Breast epithelium (tissue), 4 donors: ENCODE measurements at places on chromosomes 13 and 19. TPM values are rescaled to one million over a fixed set of nuclear protein-coding genes. Genes with fewer than 3 reads are reported as not detected.

The ZNF428 gene
- total RNA-seq = 28.2 TPM

The LHFPL6 gene
- 99.6 TPM for total RNA-seq

The SMIM44 gene
- not detected for total RNA-seq

The KIR2DL3 gene
- not detected for total RNA-seq

The LILRB2 gene
- 1.8 TPM for total RNA-seq

DNA sequence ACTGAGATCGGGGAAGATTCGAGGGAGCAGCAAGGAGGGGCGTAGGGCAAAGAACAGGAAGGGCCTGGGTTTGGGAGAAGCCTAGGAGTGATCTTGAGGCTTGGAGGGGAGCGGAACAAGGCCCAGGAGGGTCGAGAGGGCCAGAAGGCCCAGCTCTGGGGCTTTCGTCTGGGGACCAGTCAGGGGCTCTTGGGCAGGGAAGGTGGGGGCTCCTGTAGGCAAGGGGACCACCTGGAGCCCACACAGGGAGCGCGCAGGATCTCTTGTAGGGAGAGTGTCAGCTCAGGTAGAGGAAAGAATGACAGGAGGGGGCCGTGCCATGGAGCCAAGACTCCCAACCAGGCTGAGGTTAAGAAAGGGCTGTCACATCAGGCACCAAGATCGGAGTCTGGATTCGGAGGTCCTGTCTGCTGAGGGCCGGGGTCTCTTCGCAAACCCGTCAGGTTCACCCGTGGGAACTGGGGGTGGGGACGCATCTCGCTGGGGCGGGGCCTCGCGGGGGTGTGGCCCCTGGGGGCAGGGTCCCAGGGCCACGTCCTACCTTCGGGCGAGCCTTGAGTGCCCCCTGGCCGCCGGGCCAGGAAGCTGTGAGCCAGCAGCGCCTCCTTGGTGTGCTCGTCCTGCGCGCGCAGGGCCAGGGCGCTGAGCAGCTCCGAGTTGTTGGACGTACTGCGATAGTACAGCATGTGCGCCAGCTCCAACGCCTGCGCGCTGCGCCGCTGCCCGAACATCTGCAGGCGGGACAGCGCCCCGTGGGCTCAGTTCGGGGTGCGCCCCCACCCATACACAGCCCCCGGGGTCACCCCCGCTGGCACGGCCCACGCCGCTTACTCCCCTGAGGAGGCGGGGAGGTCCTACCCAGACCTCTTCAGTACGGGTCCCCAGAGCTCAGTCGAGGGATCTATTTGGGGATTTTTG lies 8.4 kb downstream of the EMP3 start:
- DNase-seq = peak; percentile 86

GRCh38 chr19:35226748-35227147 lies 1.8 kb downstream of the FAM187B start:
- no peak for DNase-seq

- no peak for DNase-seq
Observed at GRCh38 chr19:5002143-5002542, 33.2 kb downstream of the KDM4B start.

GRCh38 chr13:111326621-111326965 lies 6.2 kb downstream of the TEX29 start:
- DNase-seq = no peak

DNA sequence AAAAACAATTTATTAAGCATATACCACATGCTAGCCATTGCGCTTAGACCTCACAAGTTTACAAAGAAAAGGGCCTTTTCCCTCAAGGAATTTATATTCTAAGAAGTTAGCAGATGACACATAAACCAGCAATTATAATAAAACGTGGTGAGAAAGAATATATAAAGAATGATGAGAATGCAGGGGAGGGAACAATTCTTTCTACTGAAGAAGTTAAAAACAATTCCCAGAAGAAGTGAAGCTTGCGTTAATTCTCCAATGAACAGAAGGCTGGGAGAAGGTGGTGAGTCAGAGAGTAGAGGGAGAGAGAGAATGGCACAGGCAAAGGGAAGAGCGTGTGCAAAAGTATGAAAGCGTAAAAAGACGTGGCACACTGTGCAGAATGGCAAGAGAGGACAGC lies 69.5 kb upstream of the ZDHHC20 start:
- no peak for DNase-seq

DNA sequence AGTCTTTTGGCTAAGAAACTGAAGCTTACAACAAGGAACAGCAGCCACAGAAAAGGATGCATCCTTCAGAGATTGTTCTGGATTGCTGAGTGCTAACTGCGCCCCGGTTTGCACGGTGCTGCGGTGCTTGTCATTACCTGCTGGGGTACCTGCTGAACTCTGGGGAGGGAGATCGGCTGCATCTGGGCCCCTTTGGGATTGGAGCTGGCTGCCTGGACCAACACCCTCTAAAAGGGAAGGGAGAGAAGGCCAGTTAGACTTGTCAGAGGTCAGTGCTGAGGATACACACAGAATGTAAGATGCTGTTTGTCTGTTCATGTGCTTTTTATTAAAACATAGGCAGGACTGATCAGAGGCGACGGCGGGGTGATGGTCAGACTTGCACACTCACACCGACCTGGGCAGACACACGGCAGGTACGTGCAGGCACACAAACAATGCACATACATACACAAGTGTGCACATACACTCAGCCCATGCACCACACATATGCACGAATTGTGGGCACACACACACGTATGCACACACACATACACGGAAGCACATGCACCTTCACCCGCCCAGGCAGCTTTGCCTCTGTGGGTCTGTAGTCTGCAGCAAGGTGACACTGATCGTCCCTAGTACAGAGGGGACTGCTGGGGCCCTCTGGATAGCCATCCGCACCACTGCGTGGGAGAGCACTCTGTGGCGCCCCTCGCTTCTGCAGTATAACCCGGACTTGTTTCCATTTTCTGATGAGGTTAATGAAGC lies 66.1 kb downstream of the RFX2 start:
- peak; percentile 28 for DNase-seq

- peak; percentile 3 for DNase-seq
Observed at GRCh38 chr13:112133499-112134390, 66.8 kb downstream of the SOX1 start.

GRCh38 chr13:40394304-40394985 lies 272.0 kb downstream of the FOXO1 start:
- DNase-seq = no peak
